Neural progenitor cell (in vitro differentiated cells): ENCODE measurements at places on chromosomes 13 and 19. TPM values are rescaled to one million over a fixed set of nuclear protein-coding genes. Genes with fewer than 3 reads are reported as not detected.

PLIN5 gene
- total RNA-seq, result 1.2 and 5.1 TPM in 2 replicates

SHISA7 gene
- total RNA-seq, result 0.09 and 0.21 TPM in 2 replicates

DNA sequence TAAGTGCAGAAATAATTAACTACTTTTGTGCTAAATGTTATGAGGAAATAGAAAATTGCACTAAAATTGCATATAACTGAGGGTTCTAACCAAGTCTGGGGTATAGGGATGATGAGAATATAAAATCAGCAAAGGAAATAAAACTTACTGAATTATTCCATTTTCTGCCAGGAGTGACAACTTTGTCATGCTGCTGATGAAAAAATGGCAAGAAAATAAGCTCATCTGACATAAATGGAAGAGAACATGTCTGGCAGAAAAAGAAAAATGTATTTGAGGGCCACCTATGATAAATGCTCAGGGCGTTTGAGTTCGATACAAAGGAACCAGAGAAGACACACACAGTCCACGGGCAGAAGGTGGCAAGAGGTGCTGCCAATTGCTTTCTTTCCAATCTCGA, 78.2 kb downstream of the LHFPL6 start:
- no peak for DNase-seq
- H3K27ac ChIP-seq, result no peak overlapping the region
- peaks cover 21% of the 10 kb centered on the region for H3K27me3 ChIP-seq
- H3K36me3 ChIP-seq, result no peaks in the 10 kb centered on the region
- H3K4me1 ChIP-seq, result peaks cover 9% of the 10 kb centered on the region
- no peak overlapping the region for H3K4me3 ChIP-seq

DNA sequence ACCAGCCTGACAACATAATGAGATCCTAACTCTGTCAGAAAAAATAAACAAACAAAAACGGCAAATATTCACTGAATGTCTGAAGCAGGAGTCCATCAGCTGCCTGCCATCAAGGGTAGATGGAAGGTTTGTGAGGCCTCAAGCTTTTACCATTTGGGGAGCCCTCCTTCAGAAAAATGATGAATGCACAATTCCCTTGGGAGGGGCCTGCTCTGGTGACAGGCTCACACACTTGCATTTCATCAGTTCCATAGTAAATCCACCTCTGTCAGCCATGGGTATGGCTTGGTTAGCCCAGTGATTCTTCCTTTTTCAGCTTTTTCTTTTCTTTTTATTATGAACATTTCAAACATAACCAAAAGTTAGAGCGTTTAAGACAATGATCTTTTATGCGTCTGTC, 26.3 kb upstream of the KATNAL1 start:
- H3K27ac ChIP-seq, result no peak overlapping the region
- H3K36me3 ChIP-seq, result no peaks in the 10 kb centered on the region
- H3K27me3 ChIP-seq, result no peaks in the 10 kb centered on the region
- DNase-seq, result no peak
- no peak overlapping the region for H3K4me3 ChIP-seq

DNA sequence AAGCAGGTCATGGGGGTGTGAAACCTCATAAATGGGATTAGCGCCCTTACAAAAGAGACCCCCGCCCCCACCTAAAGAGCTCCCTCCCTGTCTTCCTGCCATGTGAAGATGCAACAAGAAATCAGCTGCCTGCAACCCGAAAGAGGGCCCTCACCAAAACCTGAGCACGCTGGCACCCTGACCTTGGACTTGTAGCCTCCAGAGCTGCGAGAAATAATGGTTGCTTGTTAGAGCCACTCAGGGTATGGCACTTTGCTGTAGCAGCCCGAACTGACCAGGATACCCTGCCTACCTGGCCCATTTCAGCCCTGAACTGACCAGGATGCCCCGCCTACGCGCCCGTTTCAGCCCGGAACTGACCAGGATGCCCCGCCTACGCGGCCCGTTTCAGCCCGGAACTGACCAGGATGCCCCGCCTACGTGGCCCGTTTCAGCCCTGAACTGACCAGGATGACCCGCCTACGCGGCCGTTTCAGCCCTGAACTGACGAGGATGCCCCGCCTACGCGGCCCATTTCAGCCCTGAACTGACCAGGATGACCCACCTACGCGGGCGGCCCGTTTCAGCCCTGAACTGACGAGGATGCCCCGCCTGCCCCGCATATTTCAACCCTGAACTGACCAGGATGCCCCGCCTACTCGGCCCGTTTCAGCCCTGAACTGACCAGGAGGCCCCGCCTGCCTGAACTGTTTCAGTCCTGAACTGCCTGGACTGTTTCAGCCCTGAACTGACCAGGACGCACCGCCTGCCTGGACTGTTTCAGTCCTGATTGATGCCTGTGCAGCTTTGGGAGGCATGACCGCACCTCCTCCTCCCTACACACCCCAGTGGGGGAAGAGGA, 120.0 kb downstream of the UQCRFS1 start:
- no peaks in the 10 kb centered on the region for H3K27me3 ChIP-seq
- H3K36me3 ChIP-seq, result no peaks in the 10 kb centered on the region
- H3K4me1 ChIP-seq, result peaks cover 13% of the 10 kb centered on the region
- H3K4me3 ChIP-seq, result no peak overlapping the region
